ENCODE measurements at places on chromosomes 13 and 19. TPM values are rescaled to one million over a fixed set of nuclear protein-coding genes. Genes with fewer than 3 reads are reported as not detected.

DNA sequence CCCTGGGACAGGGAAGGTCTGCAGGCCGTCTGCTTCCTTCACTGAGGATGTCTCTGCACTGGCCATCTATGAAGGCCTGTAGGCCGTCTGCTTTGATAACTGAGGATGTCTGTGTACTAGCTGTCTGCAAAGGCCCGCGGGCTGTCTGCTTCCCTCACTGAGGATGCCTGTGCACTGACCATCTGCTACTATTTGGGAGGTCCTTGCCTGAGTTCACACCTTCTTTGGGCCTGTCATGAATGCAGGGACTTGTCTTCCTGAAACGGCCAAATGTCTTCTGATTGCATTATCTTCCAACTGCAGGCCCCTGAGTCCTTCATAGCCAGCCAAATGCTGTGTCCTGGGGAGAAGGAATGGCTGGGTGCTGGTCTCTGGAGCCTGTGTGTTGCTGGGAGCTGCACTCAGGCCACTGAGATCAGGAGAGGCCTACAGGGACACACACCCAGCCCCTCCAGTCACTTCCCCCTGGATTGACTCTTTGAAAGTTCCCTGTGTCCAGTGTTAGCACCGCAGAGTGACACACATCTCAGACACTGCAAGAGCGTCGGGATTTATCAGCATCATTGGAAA is 72.9 kb downstream of the TEX29 start:
- no peak for DNase-seq

GRCh38 chr13:73107481-73107880 is 48.7 kb downstream of the KLF5 start:
- no peak for DNase-seq

CYP2A7 gene
- total RNA-seq: not detected

DNA sequence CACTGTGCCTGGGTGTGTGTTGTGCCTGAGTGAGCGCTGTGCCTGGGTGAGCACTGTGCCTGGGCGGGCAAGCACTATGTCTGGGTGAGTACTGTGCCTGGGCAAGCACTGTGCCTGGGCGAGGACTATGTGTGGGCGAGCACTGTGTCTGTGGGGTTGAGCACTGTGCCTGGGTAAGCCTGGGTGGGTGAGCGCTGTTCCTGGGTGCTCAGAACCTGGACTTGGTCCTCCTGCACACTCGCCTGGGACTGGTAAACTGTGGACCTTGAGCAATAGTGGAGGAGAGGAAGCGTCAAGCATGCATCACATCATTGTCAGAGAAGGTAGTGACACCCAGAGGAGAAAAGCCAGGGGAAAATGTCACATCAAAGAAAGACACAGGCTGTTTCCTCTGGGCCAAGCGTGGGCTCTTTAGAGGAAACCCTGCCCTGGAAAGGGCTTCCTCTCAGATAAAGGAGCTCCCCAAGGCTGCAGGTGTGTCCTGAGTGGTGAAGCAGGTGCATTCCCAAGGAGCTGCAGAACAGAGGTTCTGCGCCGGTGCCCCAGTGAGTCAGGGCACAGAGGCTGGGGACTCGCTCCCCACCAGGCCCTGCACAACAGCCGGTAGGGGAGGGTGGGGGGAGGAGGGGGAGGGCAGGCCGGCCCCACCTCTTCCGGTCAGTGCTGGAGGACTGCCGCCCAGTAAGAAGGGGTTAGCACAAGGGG is 141.2 kb downstream of the TEX29 start:
- no peak for DNase-seq

DNAAF3 gene
- not detected for total RNA-seq

DNA sequence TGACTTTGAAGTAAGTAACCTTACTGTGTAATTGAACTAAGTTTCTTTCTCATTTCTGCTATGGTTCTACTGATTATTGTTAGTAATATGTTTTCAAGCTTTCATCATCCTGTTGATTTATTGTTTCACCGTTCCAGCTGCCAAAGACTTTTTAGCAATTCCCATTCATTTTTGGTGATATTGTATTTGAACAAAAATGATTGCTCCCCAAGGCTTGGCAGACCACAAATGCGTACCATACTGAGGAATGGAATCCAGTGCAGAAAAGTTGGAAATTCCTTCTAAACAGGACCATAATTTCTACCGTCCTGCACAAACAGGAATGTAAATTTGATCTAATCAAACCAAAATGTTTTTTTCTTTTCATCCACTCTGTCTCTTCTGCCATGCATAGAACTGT is 10.7 kb downstream of the EPSTI1 start:
- no peak for DNase-seq

DNA sequence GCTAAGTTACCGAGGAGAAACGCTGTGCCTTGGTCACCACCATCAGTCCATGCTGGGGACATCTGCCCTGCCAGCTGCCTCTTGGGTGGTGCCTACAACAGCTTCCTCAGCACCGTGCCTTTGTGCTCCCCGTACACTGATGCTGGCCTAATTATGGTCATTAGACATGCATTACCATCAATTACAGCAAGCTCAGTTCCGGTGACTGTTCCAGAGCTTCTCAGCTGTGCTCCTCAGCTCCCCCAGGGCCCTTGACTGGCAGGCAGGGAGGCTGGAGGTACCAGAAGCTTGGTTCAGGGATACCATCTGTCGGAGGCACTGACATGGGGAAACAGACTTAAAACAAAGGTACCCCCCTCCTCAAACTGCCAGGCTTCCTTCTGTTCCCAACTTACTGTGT is 40.2 kb downstream of the CILP2 start:
- no peak for DNase-seq

ZNF554 gene
- 2.1 TPM for total RNA-seq

PTH2 gene
- not detected for total RNA-seq

OR7A5 gene
- total RNA-seq: not detected

ZNF470 gene
- 10.5 TPM for total RNA-seq

DNA sequence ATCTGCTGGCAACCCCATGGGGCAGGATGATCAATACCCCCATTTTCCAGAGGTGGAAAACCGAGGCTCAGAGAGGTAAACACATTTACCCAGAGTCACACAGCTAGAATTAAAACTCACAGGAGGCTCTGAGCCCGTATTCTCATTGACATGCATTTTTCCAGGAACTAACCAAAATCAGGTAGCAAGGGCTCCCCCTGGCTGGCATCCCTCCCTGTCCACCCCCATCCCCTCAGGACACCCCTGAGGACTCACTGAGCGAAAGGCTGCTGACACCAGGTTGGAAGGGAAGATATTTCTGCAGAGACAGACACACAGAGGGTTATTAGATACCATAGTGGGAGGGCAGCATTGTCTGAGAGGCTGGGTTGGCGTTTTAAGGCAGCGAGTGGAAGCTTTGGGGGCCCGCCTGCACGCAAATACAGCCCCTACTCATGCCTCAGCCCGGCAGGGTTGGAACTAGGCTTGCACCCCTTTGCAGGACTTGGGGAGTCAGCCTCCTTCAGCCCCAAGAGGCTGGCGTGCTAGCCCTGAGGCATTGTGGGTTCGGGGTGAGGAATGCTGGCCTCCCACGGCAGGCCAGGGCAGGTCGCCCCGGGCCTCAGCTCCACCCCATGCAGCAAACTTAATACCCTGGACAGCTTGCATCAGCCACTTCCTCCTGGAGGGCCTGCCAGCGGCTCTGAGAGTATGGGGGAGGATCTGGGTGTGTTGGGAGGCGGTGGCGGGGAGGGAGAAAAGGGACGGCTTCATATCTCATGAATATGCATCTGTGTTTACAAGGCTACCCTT is 3.9 kb downstream of the SLC1A5 start:
- DNase-seq: peak; percentile 83

DNA sequence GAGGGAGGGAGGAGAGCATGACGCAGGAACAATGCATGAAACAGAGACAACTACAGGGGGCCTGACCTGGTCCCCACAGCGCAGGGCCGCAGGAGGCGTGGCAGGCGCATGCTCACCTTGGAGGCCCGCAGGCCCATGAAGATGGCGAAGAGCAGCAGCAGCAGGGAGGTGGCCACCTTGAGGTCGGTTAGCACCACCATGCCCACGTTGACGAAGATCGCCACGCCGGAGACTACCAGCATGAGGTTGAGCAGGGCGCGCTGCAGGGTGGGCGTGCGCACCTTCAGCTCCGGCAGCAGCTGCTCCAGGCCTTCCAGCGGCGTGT is 17.0 kb downstream of the EMP3 start:
- DNase-seq: no peak

PRSS57 gene
- total RNA-seq: not detected

GRCh38 chr19:49165111-49165750 is 7.6 kb downstream of the TRPM4 start:
- no peak for DNase-seq

DNA sequence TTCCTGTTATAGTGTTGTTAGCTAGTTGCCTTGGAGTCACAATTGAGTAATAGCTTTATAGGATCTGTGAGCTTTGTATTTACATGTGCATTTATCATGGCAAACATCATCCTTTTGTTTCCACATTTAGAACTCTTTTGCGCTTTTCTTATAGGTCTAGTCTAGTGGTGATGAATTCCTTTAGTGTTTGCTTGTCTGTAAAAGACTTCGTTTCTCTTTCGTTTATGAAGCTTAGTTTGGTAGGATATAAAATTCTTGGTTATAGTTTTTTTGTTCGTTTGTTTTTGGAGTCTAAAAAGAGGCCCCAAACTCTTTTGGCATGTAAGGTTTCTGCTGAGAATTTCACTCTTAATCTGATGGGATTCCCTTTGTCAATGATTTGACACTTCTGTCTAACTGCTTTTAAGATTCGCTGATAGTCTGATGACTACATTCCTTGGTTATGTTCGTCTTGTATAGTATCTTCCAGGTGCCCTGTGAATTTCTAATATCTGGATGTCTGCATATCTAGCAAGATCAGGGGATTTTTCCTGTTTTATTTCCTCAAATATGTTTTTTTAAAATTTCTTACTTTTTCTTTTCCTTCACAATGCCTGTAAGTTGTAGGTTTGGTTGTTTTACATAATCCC is 20.2 kb downstream of the DNAJC3 start:
- no peak for DNase-seq

DNA sequence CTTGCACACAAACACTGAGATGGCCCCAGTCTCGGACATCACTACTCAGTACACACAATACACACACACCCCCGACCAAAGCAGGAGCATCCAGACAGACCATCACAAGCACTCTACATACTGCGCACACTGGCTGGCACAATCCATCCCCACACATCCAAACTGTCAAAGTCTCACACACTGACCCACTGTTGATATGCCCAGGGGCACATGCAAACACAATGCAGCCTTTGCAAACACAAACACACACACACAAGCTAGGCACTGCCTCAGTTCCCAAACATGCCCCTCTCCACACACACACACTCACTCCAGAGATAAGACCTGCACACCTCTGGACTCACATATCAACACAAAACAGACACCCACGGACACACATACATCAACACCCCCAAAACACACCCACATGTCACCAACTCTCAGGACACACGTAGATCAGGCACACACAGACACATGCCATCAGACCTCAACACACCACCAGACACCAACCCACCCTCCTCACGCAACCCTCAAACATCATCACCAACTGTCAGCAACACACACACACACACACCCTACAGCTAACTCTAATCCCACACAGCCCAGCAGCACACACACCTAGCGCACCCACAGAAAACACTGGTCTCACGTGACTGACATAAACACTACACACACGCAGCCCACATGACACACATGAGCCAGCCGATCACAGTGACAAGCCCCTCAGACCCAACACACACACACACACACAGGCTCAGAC is 1.9 kb downstream of the BBC3 start:
- DNase-seq: peak; percentile 40

- no peak for DNase-seq
These were observed 29.6 kb upstream of the TSC22D1 start for GRCh38 chr13:44605721-44606120.

GRCh38 chr13:33764716-33765115 is 53.2 kb upstream of the RFC3 start:
- no peak for DNase-seq

ZNF329 gene
- total RNA-seq: 15.2 TPM

DNA sequence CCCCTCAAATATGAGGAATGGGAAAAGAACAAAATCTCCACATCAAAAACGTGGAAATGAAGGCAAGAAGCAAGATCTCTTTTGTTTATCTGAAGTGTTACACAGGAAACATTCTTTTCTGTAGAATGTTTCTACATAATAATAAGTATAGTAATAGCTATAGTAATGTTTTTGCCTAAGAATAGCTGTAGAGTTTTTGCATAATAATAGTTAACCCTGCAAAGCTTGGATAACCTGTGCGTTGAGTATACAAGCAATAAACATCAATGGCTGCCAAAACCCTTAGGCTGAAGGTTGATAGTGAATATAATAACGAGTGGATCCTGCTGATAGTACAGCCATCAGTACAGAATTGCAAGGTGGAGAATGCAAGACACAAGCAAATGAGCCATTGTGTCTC is 11.1 kb upstream of the LILRA5 start:
- DNase-seq: no peak

- DNase-seq: no peak
These were observed 738.5 kb downstream of the DIAPH3 start for GRCh38 chr13:59425211-59425741.

LGALS7 gene
- 2.6 TPM for total RNA-seq

GRCh38 chr19:17079710-17080439 is 4.3 kb downstream of the MYO9B start:
- peak; percentile 90 for DNase-seq

DACH1 gene
- 1.5 TPM for total RNA-seq

DNA sequence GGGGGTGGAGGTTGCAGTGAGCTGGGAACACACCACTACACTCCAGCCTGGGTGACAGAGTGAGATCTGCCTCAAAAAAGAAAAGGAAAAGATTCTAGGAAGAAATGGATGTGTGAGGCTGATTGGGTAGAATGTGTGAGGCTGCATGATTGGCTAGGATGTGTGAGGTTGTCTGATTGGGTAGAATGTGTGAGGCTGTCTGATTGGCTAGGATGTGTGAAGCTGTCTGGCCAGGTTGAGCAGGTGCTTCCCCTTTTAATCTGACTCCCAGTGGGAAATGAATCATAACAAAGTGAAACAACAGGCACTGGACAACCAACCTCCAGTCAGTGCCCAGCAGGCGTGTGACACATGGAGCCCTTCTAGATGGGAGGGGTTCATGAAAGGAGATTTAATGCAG is 14.7 kb downstream of the C13orf46 start:
- DNase-seq: no peak

DNA sequence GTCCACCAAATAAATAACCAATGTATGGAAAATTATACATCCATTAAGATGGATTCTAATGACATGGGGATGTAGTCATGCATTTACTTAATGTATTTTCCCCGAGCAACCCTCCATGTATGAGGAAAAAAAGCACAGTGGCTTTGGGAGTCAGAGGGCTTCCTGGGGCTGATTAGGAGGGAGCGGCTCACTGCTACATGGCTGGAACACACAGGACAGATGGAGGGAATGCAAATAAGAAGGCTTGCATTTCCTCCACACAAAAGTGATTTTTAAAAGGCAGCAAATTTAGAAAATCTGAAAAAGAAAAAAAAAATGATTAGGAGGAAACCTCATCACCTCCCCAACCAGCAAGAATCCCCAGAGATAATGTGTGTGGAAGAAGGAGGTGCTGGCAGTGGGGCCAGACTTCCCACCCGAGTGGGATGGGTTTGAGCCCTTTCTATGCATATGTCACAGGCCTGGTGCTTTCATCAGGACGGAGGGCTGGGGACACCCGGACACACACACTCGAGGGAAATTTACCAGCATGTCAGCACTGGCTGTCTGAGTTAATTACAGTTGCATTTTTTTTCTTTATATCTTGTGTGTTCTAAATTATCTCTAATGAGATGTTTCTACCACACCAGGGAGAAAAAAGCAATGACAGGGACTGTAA is 118.9 kb downstream of the USP12 start:
- DNase-seq: no peak
